Chondrocyte (in vitro differentiated cells): ENCODE measurements at places on chromosomes 2 and 18. TPM values are rescaled to one million over a fixed set of nuclear protein-coding genes. Genes with fewer than 3 reads are reported as not detected.

GRCh38 chr2:42809819-42810120, 17.4 kb upstream of the HAAO start:
- H3K4me3 ChIP-seq: peak overlapping the region; percentile 67
- H3K4me1 ChIP-seq: peaks cover 36% of the 10 kb centered on the region
- H3K36me3 ChIP-seq: no peaks in the 10 kb centered on the region
- H3K27me3 ChIP-seq: no peaks in the 10 kb centered on the region
- peak overlapping the region; percentile 90 for H3K27ac ChIP-seq
- DNase-seq: no peak

GRCh38 chr2:56681659-56682396, 498.0 kb downstream of the CCDC85A start:
- H3K4me1 ChIP-seq: peaks cover 34% of the 10 kb centered on the region
- no peaks in the 10 kb centered on the region for H3K27me3 ChIP-seq
- H3K27ac ChIP-seq: peak overlapping the region; percentile 81
- no peaks in the 10 kb centered on the region for H3K36me3 ChIP-seq
- no peak for DNase-seq
- H3K4me3 ChIP-seq: no peak overlapping the region

- H3K4me1 ChIP-seq: peaks cover 6% of the 10 kb centered on the region
- H3K27ac ChIP-seq: no peak overlapping the region
- H3K4me3 ChIP-seq: no peak overlapping the region
Measured at GRCh38 chr18:36468161-36468560, 170.6 kb downstream of the FHOD3 start.

- no peak for DNase-seq
- H3K4me3 ChIP-seq: no peak overlapping the region
- H3K4me1 ChIP-seq: peaks cover 36% of the 10 kb centered on the region
- H3K27me3 ChIP-seq: no peaks in the 10 kb centered on the region
- H3K27ac ChIP-seq: peak overlapping the region; percentile 50
Measured at GRCh38 chr2:106020821-106021661, 173.1 kb downstream of the UXS1 start.

GRCh38 chr18:75247611-75248421, 37.2 kb downstream of the TSHZ1 start:
- no peaks in the 10 kb centered on the region for H3K36me3 ChIP-seq
- peaks cover 33% of the 10 kb centered on the region for H3K4me1 ChIP-seq
- H3K4me3 ChIP-seq: peak overlapping the region; percentile 75
- H3K27me3 ChIP-seq: no peaks in the 10 kb centered on the region
- H3K27ac ChIP-seq: peak overlapping the region; percentile 86

GRCh38 chr2:112092286-112093041, 37.4 kb downstream of the TMEM87B start:
- no peaks in the 10 kb centered on the region for H3K27me3 ChIP-seq
- H3K4me1 ChIP-seq: peaks cover 31% of the 10 kb centered on the region
- H3K36me3 ChIP-seq: peaks cover 28% of the 10 kb centered on the region
- no peak overlapping the region for H3K4me3 ChIP-seq
- no peak for DNase-seq

- H3K27me3 ChIP-seq: no peaks in the 10 kb centered on the region
- H3K36me3 ChIP-seq: no peaks in the 10 kb centered on the region
Measured at GRCh38 chr2:202632682-202633290, 2.0 kb upstream of the FAM117B start.

GRCh38 chr2:127102521-127103242, 4.3 kb downstream of the BIN1 start:
- H3K27me3 ChIP-seq: no peaks in the 10 kb centered on the region
- peak; percentile 74 for DNase-seq
- H3K27ac ChIP-seq: no peak overlapping the region
- H3K36me3 ChIP-seq: no peaks in the 10 kb centered on the region

DNA sequence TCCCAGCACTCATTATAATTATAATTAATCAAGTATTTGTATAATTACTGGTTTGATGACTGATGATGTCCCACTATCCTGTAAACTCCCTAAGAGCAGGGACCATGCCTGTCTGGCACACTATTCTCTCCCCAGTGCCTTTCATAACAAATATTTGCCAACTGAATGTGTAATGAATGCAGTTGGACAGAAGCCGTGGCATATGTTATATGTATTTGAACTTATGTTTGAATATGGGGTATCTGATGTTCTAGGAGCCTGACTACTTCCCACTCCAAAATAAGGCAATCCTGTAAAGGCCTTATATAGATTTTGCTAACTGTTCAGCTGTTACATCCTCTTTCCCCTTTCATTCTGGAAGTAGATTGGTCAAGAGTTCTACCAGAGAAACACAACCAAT, 19.7 kb downstream of the OSBPL6 start:
- H3K36me3 ChIP-seq: peaks cover 10% of the 10 kb centered on the region
- no peaks in the 10 kb centered on the region for H3K27me3 ChIP-seq
- H3K4me1 ChIP-seq: no peaks in the 10 kb centered on the region

DNA sequence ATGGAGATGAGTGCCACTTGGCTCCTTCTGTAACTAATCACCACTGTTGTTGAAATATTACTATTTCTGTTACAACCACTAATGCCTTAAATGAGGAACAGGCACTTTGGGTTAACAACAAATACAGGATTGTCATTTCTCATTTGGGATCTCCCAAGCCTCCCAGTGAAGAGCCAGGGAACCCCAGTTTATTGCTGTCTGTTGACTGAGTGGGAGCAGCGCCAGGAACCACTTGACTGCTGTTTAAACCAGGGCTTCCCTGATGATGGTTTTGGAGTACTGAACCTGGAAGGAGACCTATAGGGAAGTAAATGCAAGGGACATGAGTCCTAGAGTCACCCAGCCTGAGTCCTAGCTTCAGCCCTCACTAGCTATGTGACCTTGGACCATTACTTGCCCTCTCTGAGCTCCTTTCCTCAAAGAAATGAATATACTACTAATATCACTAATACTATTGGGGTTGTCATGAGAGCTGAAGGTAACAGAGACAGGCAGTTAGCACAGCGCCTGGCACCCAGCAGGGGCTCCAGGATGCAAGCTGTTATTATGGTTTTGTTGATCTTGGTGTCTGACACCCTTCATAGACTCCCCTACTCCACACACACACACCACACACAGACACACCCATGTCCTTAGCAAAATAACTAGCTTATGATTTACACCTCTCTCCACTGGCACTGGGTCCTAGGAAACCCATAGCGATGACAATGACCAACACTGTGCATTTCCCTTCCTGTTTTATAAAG, 104.2 kb upstream of the FZD7 start:
- no peak overlapping the region for H3K27ac ChIP-seq
- H3K4me3 ChIP-seq: no peak overlapping the region
- H3K27me3 ChIP-seq: no peaks in the 10 kb centered on the region
- H3K36me3 ChIP-seq: no peaks in the 10 kb centered on the region
- H3K4me1 ChIP-seq: peaks cover 49% of the 10 kb centered on the region
- DNase-seq: no peak

Gene SNX17
- total RNA-seq: 108 to 130 TPM (median 111 TPM) in 3 replicates

Gene NEMP2
- total RNA-seq: 7.9 to 9.6 TPM (median 8.9 TPM) in 3 replicates

Gene OTX1
- 0.10 to 0.53 TPM in 2 of 3 replicates, not detected in the other for total RNA-seq

Gene POTEE
- total RNA-seq: 0.15 to 1.2 TPM (median 0.92 TPM) in 3 replicates

Gene STPG4
- 0.25 to 0.58 TPM (median 0.28 TPM) in 3 replicates for total RNA-seq

Gene SERPINB3
- total RNA-seq: not detected in 3 replicates

Gene L3MBTL4
- total RNA-seq: 0.41 to 1.9 TPM (median 1.0 TPM) in 3 replicates
